B cell (primary cell): ENCODE measurements at places on chromosomes 5 and 9. TPM values are rescaled to one million over a fixed set of nuclear protein-coding genes. Genes with fewer than 3 reads are reported as not detected.
A peak's percentile ranks its signal among the peaks of the same experiment; 100 is the strongest.

DNA sequence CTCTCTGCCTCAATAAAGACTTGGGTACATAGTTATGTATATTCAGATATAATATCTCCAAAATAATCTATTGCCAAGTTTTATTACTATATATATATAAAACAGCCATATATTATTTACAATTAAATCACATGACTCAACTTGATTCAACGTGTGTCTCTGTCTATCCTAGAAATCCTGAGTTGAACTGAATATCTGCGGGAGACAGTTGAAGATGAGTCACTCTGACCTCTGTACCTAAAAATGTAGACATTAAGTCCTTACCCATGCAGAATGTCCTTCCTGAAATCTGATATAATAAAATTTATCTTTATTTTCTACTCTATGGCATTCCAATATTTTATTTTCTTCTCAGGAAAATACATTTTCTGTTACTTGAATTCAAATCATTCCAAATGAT lies 218.2 kb upstream of the PRDM9 start:
- DNase-seq, result no peak

- no peak for DNase-seq
These were observed 24.7 kb upstream of the LECT2 start for GRCh38 chr5:135979510-135979909.

DNA sequence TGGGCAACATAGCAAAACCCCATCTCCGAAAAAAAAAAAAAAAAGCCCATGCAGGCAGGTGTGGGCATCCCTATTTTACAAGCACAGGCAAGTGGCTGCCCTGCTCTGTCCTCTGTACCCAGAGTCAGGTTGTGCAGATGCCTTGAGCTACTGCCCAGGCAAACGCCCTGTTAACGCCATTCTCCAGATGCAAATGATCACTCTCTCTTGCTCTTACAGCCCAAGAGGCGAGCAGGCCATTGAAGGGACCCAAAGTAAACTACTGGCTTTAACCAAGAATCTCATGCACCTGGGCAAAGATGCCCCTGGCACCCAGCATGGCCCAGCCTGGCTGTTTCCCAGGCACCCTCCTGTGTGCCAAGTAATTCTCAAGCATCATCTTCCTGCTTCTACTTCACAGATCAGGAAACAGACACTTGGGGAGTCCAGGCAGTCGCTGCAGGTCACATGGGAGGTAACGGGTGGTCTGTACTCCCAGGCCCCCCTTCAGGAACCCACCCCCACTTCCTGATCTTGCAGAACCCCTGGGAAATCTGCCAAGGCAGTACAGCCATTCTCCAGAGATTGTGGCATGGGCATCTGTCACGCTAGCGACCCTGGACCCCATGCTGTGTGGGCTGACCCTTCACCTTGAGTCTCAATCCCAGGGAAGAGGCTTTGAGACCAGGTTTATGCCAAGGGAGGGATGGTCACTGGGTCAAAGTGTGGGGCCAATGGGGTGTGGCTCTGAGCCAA lies 14.2 kb downstream of the EEIG1 start:
- DNase-seq, result no peak

DNA sequence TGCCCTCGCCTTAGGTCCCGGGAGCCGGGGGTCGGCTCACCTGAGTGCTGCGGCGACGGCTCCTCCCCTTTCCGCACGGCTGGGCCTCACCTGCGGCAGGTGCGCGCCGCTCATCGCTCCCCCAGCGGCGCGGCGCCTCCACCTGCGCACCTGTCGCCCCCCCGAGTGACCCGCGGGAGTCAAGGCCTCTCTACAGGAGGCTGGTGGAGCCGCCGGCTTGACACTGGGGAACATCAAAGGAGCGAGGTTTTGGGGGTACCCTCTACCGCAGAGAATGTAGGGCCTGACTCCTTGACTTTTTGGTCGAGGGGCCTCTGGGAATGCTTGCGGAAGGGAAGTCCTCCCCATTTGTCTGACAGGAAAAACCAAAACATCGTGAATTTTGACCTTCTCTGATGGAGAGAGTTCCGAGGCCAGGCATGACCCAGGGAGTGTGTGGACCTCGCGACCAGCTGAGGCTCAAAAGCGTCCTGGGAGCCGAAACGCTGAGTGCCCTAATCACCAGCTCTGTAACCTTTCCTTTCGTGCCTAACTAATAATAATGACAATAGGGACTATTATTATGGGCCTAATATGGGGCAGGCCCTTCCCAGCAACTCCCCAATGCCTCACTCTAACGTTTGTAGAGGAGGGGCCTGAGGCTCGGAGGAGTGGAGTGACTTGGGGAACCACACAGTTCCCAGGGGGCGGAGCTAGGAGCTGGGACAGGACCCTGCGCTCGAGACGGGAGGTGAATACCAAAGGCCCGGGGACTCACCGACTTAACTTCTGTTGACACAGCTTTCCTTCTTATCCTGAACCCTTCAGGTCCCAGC lies 714 bp upstream of the IER5L start:
- DNase-seq, result no peak

DNA sequence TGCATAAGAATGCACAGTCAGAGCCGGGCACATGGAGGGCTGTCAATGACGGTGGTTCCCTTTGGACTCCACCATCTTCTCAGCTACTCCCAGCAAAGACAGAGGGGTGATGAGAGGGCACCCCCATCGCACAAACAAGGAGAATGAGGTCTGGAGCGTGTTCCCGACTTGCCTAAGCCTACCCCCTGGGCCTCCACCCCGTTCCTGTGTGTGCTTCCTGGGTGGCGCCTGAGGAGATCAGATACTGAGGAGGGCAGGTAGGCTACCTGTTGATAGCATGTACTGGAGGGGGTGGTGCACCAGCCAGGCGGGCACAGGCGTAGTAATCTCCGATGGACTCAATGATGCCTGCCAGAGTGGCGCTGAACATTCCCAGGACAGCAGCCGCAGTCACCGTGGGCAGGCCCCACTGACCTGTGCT lies 4.1 kb downstream of the SLC23A1 start:
- no peak for DNase-seq

GRCh38 chr9:4297786-4298254 lies 2.0 kb downstream of the GLIS3 start:
- DNase-seq, result peak; percentile 6

DNA sequence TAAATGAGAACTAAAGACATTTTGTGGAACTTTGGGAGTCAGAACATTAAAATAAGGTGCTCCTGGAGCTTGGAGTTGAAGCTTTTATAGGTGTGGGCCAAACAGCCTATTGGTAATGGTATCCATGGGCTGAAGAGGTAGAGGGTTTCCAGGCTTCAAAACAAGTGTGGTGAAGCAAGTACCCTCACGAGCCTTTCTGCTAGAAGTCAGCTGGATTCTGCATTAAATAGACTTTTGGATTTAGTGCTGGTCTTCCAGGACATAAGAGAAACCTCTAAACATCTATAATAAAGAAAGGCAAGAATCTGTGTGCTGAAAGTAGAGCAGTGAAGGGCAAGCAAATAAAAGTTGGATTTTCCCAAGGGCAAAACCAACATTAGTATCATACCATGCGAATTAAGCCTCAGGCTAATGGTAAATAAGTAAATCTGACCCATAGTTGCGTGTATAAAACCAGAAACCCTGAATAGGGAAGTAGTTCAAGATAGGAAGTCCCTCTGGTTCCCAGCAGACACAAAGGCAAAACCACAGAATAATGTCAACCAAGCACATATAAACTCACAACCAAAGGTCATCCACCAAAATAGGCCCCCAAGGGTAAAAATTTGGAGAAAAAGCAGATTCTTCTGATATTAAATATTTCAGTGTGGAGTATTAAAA lies 306.3 kb downstream of the TLE4 start:
- peak; percentile 71 for DNase-seq

- no peak for DNase-seq
These were observed 161.4 kb downstream of the GIN1 start for GRCh38 chr5:102958481-102959011.

DNA sequence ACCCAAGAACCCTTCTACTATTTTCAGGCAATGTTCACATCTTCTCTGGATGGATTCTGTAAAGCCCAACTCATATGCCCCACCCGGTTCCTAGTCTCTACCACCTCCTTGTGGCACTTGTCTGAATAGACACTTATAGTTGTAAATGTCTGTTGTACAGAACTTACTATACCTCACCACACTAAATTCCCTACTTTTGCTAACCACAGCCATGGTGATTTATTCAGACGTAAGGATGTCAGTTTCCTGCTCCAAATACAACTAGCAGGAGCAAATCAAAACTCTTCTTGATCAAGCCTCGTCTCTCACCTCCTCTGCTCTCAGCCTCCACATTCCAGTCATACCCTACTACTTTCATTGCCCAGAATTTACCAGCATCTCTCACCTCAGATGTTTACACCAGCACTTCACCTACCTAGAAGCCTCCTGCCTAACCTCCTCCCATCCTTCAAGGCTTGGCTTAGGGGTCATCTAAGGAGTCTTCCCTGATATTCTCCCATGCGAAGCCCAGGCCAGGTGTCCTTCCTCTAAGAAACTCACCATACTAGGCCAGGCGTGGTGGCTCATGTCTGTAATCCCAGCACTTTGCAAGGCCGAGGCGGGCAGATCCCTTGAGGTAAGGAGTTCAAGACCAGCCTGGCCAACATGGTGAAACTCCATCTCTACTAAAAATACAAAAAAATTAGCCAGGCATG lies 75.5 kb downstream of the MAPKAP1 start:
- DNase-seq, result peak; percentile 58

GRCh38 chr9:129574911-129575585 lies 45.9 kb downstream of the C9orf50 start:
- DNase-seq, result no peak

DNA sequence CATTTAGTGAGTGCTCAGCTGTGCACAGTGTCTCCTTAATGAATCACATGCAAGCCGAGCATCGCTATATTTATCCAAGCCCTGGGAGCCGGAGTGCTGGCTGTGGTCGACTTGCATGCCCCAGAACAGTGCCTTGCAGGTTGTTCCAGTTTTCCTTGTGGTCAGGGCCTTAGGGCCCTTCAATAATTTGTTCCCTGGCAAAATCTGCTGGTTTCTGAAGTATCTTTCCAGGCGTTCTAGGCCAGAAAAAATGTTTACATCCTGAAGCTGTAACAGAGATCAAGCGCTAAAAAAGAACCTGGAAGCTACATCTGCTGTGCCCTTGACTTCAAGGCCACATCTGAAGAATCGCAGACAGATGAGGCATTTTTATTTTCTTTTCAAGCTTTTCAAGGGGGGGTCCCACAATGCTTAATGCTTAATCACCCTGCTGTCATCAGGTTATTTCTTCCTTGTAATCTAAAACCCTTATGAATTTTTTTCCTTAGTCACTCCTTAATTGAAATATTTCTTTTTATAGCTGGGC lies 105.8 kb downstream of the DOCK2 start:
- no peak for DNase-seq

- no peak for DNase-seq
These were observed 235.0 kb downstream of the FANCC start for GRCh38 chr9:95082401-95083084.

DNA sequence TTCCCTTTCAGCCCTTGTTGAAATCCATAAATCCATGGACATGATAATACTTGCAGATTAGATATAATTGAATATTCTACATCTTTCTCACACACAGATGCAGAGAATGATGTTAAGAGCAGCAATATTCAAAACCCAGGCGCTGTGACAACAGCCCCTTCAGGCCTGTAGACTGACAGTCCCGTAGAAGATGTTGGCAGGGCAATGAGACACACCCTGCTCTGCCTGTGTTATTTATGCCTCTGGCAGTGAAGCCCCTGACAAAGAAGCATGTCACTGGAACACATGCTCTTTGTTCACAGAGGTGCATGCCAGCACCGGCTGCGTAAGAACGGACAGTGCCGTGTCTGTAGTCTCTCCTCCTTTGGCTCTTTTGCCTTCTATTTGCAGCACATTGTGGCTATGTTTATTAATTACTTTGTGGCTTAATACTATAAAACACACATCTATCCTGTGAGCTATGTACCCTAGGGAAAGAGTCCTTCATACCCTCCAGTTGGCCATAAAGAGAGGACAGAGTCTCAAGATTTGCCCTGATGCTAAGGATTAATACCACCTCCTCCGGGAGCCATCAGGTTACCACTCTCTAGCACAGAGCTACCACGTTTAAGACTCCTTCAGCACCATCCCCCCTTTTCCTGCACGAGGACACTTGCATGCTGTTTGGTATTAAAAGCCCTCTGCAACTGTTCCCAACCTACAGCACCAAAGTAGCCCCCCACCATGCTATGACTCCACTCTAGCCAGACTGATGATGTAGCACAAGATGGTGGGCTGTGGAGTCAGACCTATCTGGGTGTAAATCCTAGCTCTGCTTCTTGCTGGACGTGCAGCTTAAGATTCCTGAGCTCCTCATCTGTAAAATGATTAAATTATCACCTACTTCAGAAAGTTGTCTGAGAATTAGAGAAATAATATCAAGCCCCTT lies 2.0 kb upstream of the ANP32B start:
- no peak for DNase-seq

- no peak for DNase-seq
These were observed 44.5 kb upstream of the SLC6A19 start for GRCh38 chr5:1156754-1157460.

GRCh38 chr5:56853698-56854097 lies 38.3 kb downstream of the MAP3K1 start:
- peak; percentile 59 for DNase-seq

- DNase-seq, result no peak
These were observed 40.3 kb downstream of the NUP188 start for GRCh38 chr9:128987805-128988204.

- no peak for DNase-seq
These were observed 134.6 kb upstream of the CPEB4 start for GRCh38 chr5:173753307-173754168.

GRCh38 chr5:160079753-160080152 lies 39.5 kb downstream of the PWWP2A start:
- no peak for DNase-seq

GRCh38 chr9:92764381-92764987 lies at the start of gene BICD2:
Gene BICD2, minus strand, starts transcription at chr9:92764833. Its CDS starts 89 bp downstream, at chr9:92764744.
- no peak for DNase-seq

GRCh38 chr5:68369023-68369359 lies 153.4 kb downstream of the PIK3R1 start:
- DNase-seq, result no peak

DNA sequence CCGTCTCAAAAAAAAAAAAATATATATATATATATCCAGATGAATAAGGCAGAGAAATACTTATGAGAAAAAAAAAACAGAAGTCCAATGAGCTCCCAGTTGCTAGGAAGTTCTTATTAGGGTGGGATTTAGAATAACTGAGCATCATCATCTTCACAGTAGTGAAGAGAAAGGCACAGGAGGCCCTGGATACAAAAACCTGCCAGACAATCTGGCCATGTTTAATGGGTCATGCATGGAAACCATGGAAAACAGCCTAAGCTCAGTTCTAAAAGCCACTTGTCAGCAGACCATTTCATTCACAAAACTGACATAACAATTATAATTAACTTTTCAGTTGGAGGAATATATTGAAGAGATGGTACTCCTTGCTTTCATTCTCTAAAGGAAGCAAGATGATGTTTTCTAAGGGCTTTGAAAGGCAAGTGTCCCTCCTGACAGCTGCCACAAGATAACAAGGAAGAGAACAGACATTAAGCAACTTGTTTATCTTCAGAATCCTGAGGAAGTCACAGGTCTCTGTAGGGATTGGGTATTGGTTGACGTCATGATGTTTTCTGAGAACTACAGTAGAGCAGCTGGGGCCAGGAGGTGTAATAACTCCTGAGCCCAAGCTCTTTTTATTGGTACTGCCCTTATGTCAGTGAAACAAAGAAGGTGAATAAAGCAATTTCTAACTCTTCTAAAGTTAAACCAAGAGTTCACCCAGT lies 463.1 kb downstream of the DMAC1 start:
- no peak for DNase-seq

The DMRT3 gene
- not detected in 2 replicates for total RNA-seq

The IGFBPL1 gene
- not detected in 2 replicates for total RNA-seq

The BASP1 gene
- 66.4 TPM in 2 replicates for total RNA-seq

The FBXO4 gene
- total RNA-seq, result 17.1 and 17.9 TPM in 2 replicates

The RGMB gene
- total RNA-seq, result 17.1 and 18.3 TPM in 2 replicates

The CFAP77 gene
- total RNA-seq, result not detected in 2 replicates

The RGS7BP gene
- total RNA-seq, result not detected in 2 replicates

The SEC16A gene
- total RNA-seq, result 73.4 and 79.5 TPM in 2 replicates

The PRUNE2 gene
- 0.12 TPM in 1 of 2 replicates, not detected in the other for total RNA-seq

The LRRC19 gene
- total RNA-seq, result not detected in 2 replicates
